HFFc6 (cell line): ENCODE measurements at places on chromosomes 7 and 10.

- DNase-seq = no peak
Observed at GRCh38 chr10:121134711-121135110, 283.5 kb downstream of the WDR11 start.

- no peak for DNase-seq
Observed at GRCh38 chr10:61108915-61109314, 164.9 kb upstream of the RHOBTB1 start.

- peak; percentile 80 for DNase-seq
Observed at GRCh38 chr10:79483948-79484347, 28.4 kb upstream of the EIF5AL1 start.

DNA sequence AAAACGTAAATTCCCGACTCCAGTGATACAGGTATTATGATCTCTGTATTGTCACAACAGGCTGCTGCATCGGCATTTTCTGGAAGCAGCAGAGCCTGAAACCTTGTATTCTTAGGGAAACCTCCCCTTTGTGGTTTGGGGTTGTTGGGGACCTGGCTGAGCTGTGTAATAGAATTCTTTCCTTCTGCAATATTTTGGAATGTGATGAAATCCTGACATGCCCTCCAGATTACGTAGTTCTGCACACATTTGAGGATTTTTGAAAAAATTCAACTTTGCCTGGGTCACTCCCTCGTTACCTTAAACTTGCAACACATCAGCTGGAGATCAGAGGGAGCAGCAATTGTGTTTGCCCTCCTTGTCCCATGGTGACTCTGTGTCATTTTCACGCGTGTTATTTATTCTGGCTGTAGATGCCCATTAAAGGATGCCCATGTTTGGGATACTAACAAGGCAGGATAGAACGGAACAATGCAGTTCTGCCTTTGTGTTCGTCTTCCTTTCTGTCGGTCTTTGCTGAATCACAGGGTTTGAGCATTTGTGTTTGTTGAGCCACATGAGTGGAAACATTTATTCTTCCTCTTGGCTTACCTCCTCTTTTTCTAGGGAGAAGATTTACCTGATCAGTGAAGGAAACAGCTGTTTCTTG, 181.7 kb downstream of the TCF7L2 start:
- DNase-seq = peak; percentile 66

GRCh38 chr10:43260911-43261577, 5.8 kb downstream of the RASGEF1A start:
- DNase-seq = no peak

DNA sequence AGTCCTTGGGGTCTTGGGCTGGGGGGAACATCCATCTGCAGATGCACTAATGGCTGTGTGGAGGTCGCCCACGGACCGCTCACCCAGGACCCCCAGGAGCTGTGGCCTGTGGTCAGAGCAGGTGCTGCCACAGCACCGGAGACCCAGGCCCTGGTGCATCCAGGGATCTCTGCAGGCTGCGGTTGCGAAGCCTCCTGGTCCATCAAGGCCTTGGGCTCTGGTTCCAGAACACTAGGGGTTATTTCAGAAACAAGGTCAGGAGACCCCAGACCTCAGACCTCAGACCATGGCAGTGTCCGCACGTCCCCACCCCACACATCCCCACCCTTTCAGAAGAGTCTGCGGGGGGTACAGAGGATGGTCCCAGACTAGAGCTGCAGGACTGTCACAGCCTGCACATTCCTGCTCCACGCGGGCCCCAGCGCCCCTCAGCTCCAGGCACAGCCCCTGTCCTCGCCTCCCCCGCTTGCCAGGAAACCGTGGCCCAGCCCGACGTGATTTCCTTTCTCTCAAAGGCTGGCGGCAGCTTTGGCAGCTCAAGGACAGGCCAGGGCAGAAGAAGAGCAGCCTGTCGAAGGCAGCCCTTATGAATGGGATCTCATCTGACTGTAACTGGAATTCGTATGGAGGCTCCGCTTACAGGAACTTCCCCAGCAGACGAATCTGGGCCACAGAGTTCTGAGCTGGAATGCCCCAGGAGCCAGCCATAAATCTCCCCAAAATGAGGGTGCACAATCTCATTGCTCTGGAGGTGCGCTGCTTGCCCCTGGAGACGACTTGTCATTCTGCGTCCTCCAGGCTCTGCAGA, 136.2 kb upstream of the RET start:
- no peak for DNase-seq

DNA sequence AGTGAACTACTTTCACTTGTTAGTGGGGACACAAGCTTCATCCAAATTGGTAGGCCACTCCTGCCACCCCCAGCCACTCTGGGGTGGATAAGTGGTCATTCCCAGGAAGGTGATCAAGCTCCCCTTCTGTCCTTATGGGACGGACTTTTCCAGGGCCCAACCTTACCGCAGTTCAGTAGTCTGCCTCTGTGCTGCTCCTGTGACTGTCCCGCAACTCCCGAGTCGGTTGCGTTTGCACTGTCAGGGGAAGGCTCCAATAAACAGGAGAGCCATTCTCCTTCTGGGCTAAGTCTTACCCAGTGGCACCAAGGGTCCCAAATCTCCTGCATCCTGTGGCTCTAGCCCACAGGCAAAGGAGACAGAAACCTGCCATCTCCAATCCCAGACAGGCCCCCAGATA, 7.4 kb upstream of the ZNF33A start:
- DNase-seq = no peak

DNA sequence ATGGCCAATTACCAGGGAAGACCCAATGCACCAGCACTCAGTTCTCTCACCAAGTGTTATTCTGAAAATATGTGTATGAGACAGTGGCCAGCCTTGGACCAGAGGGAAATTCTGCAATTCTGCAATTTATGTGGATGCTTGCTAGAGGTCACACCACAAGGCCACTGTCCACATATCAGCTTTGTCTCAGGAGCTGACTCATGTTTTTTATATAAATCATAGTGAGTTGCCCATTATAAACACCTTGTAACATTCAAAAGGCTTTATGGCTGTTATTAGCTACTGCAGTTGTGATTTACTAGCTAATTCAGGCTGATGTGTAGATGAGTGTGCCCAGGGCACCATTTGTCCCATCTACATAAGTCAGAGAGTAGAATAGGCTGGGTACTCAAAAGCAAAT, 649.0 kb downstream of the LRMDA start:
- DNase-seq = peak; percentile 62

DNA sequence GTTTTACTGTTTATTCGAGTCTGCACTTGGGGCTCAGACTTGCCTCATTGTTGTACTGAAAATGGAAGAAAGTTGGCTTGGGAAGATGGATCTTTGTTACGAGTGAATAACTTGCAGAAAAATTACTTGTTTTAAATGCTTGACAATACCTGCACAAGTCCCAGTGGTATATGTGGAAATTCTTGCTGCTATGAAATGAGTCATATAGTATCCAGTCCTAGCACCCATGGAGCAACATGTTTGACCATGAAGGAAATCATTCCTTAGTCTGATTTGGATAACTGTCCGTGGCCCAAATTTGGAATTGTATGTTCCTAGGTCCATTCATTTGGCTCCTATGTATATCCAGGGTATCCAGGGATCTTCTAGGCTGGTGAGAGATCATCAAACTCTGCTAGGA, 1096.8 kb downstream of the KCNMA1 start:
- no peak for DNase-seq

DNA sequence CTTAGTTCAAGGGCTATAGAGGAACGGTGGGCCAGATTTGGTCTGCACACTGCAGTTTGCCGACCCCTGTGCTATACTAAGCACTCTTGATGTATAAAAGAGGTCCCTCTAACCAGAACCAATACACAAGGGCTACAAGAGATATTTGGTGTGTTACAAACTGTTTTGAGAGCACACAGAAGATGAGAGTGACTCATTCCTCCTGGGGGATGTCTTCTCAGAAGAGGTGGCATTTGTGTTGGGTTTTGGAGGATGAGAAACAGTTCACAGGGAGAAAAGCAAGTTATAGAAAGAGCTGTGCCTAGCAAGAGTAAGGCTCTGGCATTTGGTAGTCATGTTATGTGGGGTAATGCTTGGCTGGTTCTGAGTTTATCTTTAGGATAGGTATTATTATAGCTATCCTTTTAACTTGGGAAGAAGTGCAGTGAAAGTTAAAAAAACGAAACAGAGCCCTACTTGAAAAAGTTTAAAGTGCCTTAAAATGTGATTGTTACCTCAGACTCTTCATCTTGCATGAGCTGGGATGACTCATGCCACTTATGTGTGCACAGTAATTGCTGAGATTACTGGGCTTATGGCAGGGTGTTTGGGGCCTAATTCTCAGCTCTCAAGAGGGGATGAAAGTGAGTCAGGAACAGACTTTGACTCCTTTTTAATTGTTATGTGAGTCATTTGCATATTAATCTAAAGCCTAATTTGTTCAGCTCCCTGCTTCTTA, 160.4 kb downstream of the KIF20B start:
- peak; percentile 4 for DNase-seq
